ENCODE measurements at places on chromosomes 11 and 22.

DNA sequence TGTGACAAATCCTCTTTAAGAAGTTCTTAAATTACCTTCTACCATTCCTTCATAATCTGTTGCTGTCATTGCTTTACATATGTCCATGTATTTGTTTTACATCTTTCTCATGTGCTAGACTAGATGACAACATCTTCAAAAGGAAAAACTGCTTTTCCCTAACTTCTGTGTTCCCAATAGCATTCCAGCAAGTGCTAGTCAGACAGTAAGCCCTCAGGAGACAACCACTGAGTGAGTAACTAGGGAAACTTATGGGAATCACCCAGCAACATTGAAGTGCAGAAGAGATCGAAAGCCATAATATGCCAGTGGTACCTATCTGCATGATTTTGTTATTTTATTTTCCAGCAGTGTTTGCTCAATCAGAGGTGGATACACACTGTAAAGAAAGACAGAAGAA lies 889.7 kb upstream of the API5 start:
- H3K4me1 ChIP-seq: no peaks in the 10 kb centered on the region
- no peaks in the 10 kb centered on the region for H3K36me3 ChIP-seq
- H3K27me3 ChIP-seq: no peaks in the 10 kb centered on the region
- DNase-seq: no peak

GRCh38 chr11:20066013-20066782 lies 94.1 kb downstream of the DBX1 start:
- H3K27me3 ChIP-seq: no peaks in the 10 kb centered on the region
- 0 out of 2 replicates have a peak, but pooled peaks cover 5% of the 10 kb centered on the region for H3K36me3 ChIP-seq
- H3K4me1 ChIP-seq: no peaks in the 10 kb centered on the region
- no peak overlapping the region for H3K27ac ChIP-seq
- no peak for DNase-seq

DNA sequence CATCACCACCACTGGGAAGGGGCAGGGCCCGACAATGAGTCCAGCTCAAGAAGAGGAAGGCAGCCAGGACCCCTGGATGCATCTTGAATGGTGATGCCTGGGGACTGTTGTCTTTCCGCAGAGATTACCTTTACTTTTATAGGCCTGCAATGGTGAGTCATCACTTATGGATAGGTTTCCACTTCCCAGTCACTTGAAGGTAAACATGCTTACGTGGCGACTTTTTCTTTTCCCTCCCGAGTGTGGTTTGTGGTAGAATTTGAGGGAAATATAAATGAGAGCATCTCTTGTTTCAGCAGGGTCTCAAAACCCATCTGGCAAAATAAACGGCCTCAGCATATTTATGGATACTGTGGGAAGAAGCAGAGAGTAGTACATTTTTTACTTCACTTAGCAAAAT lies at the start of gene MMP13:
Gene MMP13 (minus strand): TSS at position 109 of the 400 bp plus-strand sequence. CDS start 27 bp downstream, at position 82.
- H3K27ac ChIP-seq: no peak within 1 kb of the TSS
- no peaks in the 10 kb centered on the region for H3K36me3 ChIP-seq
- no peaks in the 10 kb centered on the region for H3K27me3 ChIP-seq
- no peaks in the 10 kb centered on the region for H3K4me1 ChIP-seq
- H3K4me3 ChIP-seq: no peak within 1 kb of the TSS

- peaks cover 11% of the 10 kb centered on the region for H3K27me3 ChIP-seq
- H3K4me3 ChIP-seq: no peak within 1 kb of the TSS
- no peak within 1 kb of the TSS for H3K27ac ChIP-seq
- DNase-seq: no peak
- no peaks in the 10 kb centered on the region for H3K36me3 ChIP-seq
Observed at GRCh38 chr11:3644817-3645235, at the start of gene ART1. ART1 (plus strand) TSS chr11:3645128; CDS start chr11:3659214, 14,086 bp downstream.

GRCh38 chr11:14042686-14043465 lies 80.4 kb downstream of the SPON1 start:
- no peaks in the 10 kb centered on the region for H3K27me3 ChIP-seq

DNA sequence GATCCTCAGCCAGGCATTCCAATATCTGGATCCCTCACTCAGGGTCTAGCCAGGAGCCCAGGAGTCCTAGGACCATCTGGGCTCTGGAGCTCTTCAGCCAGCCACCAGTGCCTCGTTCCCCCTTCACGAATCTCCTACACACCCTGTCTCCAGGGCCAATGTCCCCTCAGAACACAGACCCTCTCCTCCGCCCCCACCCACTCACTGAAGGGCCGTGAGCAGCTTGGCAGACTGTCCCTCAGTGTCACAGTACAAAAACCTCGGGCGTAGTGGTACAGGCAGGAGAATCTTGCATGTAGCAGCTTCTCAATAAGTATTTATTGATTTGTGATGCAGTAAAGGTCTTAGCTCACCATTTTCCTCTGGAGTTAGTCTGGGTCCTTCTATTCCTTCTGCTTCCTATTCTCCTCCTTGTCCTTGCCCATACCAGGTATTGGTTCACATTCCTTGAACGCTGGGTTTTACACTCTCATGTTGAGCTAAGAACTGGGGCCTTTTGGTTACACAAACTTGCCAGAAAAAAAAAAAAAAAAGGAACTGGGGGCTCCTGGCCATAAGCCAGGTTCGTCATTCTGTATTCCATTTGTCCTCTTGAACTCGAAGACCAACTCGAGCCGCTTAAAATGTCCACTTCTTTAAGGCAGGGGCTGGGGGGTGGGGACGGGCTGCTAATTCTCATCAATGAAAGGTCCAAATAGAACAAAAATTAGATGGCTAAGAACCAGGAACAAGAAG lies 2.3 kb downstream of the CXCR5 start:
- H3K4me1 ChIP-seq: peaks cover 27% of the 10 kb centered on the region
- no peak overlapping the region for H3K27ac ChIP-seq
- H3K36me3 ChIP-seq: no peaks in the 10 kb centered on the region
- DNase-seq: no peak

DNA sequence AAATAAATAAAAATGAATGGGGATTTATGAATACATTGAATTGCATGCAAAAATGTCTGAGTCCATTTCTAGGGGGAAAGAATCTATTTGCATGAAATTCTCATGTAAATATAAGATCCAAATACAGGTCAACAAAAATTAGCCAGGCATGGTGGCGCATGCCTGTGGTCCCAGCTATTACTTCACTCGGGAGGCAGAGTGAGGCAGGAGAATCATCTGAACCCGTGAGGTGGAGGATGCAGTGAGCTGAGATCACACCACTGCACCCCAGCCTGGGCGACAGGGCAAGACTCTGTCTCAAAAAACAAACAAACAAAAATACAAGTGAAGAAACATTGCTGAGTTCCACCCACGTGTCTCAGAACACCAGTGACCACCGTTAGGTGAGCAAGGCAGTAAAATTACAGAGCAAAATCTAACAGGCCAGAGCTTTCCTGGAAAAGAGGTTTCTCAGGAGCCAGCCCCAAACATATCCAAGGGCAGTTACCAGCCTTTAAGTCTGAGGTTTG lies 17.3 kb downstream of the PACSIN2 start:
- H3K27ac ChIP-seq: peak overlapping the region; percentile 46
- DNase-seq: no peak
- no peaks in the 10 kb centered on the region for H3K36me3 ChIP-seq
- peaks cover 84% of the 10 kb centered on the region for H3K4me1 ChIP-seq
- H3K27me3 ChIP-seq: no peaks in the 10 kb centered on the region

DNA sequence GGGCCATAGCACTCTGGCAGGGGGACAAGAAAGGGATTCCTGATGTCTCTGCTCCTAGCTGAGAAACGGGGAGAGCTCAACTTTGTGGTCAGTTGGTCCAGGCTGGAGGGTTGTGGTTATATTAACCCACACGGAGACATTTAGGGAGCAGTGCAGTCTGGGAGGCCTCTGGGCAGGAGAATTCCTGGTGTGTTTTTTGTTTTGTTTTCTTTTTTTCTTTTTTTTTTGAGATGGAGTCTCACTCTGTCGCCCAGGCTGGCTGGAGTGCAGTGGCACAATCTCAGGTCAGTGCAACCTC lies 88.0 kb upstream of the SHISAL1 start:
- no peaks in the 10 kb centered on the region for H3K36me3 ChIP-seq
- H3K4me1 ChIP-seq: no peaks in the 10 kb centered on the region
- H3K4me3 ChIP-seq: no peak overlapping the region
- no peaks in the 10 kb centered on the region for H3K27me3 ChIP-seq
- H3K27ac ChIP-seq: no peak overlapping the region

DNA sequence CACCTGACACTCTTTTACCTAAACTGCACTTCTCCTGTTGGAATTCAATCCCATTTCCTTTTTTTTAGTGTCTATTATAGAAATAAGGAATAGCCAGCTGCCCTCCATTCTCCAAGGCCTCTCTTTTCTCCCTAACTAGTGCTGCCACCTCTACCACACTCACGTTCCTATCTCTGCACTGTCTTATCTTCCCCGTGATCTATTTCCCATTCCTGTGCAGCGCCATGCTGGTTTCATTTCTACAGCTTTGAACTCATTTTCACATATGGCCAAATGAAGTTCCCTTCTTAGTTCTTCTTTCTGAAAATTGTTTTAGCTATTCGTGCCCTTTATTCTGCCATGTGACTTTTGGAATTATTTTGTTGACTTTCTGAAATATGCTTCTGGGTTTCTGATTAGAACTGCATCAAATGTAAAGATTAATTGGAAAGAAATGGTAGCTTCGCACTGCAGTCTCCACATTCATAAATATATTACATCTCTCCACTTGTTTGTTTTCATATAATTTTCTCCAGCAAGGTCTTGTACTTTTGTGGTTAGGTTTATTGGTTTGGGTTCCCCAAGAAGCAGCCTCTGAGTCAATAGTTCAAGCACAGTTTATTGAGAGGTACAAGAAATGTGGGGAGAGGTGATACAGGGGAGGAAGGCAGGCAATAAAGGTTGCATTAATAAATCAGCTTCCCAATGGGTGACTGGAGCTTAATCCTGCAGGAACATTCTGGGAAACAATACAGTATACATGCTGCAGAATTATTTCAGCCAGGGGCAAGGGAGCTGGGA lies 43.7 kb upstream of the DRD2 start:
- H3K4me3 ChIP-seq: no peak overlapping the region
- peaks cover 18% of the 10 kb centered on the region for H3K27me3 ChIP-seq
- H3K36me3 ChIP-seq: no peaks in the 10 kb centered on the region
- no peak overlapping the region for H3K27ac ChIP-seq
- no peaks in the 10 kb centered on the region for H3K4me1 ChIP-seq

GRCh38 chr11:125389339-125390166 lies 106.5 kb downstream of the FEZ1 start:
- no peaks in the 10 kb centered on the region for H3K4me1 ChIP-seq
- H3K4me3 ChIP-seq: no peak overlapping the region
- DNase-seq: no peak
- H3K27ac ChIP-seq: no peak overlapping the region
- H3K27me3 ChIP-seq: peaks cover 77% of the 10 kb centered on the region

DNA sequence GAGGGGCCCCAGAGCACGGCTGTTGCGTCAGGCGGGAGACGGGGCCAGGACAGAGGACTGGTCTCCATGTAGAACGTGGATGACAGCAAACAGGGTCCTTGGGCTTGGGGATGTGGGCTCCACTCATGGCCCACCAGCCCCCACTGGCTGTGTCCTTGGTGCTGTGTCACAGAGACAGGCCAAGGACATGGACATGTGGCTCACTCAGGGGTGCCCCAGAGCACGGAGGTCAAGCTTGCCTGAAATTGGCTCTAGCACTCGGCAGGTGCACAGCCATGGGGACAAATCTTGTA lies 14.4 kb downstream of the FADS2 start:
- H3K27ac ChIP-seq: no peak overlapping the region
- no peaks in the 10 kb centered on the region for H3K4me1 ChIP-seq

Data from PC-9 (cell line).